ENCODE measurements at places on chromosomes 16 and 17. TPM values are rescaled to one million over a fixed set of nuclear protein-coding genes. Genes with fewer than 3 reads are reported as not detected.

NT5M gene
- 3.9 TPM for total RNA-seq

SOST gene
- not detected for total RNA-seq

FNDC8 gene
- not detected for total RNA-seq

DNA sequence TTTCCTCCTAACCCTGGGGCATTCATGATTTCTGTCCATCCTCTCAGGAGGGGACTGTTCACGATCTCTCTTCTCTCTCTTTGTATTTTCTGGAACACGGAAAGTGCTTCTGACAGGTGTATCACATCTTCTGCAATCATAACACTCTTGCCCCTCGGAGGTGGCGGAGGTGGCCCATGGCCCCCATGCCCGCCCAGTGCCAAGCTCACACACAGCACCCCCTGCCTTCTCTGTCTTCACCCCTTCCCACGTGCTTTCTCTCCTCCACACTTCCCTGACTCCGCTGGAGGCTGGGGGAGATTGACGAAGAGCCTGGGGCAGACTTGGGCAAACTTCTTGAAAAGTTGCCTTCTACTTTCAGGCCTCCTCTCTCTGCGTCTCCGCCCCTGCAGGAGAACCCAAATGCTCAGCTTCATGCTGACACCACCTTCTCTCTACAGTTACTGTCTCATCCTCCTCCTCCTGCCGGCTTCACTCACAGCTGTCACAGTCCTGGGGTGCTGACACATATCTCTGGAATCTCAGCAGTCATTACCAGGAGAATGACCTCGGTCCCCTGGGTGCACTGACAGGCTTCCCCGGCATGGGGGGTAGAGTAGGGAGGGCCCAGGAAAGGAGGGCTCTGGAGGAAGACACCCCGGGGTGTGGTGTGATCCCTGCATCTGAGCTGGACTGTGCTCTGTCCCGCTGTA, 127.1 kb downstream of the ENGASE start:
- DNase-seq: no peak

GRCh38 chr17:61928101-61928436, 287 bp upstream of the INTS2 start:
- DNase-seq: no peak

DNA sequence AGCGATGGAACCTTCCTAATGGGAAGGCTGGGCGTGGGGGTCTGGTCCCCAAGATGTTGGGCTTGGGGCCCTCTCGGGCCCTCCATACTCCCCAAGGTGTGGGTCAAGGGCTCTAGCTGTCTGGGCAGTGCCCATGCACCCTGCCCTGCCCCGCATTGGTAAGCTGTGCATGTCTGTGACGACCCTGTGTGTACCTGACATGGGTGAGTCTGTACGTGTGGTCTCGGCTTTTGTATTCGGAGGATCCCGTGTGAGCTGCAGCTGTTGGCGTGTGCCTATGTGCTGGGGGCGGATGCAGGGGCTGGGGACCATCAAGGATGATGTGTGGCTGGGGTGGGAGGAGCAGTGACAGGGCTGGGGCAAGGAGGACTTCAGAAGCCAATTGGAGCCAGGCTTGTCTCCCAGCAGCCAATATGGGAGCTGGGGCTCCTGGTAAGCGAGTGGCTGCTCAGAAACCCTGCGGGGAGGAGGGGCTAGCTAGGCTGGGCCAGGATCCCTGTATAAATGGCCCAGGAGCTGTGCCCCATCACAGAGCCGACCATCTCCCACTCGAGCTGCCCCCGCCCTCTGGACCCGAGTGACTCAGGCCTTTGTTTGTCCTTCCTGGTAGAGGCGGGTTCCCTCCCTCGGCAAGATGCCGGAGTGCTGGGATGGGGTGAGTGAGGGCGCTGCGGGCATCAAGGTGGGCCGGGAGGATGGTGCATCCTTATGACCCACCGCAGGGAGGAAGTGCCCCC, at the start of gene NDRG4:
Gene NDRG4 (plus strand): TSS at position 529 of the 737 bp plus-strand sequence. CDS start 106 bp downstream, at position 635.
- peak; percentile 73 for DNase-seq

DNA sequence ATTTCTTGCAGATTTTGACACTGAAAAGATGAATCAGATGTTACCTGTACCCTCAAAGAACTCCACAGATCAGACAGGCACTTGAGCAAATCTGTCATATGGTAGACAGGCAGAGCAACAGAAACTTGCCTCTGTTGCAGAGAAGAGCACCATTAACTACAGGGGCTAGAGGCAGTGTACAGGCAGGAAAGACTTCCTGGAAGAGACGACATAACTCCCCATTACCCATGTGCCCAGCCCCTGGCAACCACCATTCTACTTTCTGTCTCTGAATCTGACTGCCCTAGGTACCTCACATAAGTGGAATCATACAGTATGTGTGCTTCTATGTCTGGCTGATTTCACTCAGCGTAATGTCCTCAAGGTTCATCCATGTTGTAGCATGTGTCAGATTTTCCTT, 15.5 kb downstream of the GFOD2 start:
- no peak for DNase-seq

DNA sequence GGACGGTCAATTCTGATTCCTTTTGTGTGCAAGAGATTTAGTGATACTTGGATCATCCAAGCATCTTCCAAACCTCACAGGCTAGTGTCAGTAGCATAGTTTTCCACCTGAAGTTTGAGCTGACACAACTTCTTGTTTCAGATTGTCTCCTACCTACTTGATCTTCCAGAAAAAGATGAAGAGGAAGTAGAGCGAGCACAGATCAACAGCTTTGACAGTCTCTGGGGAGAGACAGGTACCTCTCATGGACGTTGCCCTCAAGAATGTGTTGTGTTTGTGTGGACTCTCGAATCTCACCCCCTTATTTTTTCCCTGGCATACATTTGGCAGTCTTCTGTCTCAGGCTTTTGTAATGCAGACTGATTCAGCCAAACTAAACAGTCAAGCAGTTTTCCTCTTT, 47.4 kb downstream of the CYB561 start:
- DNase-seq: no peak

DNA sequence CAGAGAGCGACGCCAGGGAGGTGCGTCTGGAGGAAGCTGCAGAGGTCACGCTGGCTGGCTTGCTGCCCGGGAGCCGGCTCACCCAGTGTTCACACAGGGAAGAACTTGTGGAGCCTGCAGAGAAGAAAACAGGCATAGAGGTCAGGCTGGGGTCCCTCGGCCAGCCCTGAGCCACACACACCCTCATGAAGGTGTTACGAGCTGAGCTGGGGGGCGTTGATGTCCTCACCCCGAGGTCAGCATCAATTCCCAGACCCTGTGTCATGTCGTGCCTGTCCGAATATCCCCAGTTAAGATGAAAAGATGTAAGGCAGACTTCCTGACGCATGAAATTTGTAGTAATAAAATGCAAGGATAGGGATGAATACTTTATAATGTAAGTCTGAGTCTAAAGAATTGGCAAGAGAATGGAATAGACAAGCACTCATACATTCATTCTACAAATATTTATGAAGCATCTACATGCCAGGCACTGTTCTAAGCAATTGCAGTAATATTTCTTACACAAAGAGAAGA, 77.1 kb downstream of the USP31 start:
- peak; percentile 85 for DNase-seq

DNA sequence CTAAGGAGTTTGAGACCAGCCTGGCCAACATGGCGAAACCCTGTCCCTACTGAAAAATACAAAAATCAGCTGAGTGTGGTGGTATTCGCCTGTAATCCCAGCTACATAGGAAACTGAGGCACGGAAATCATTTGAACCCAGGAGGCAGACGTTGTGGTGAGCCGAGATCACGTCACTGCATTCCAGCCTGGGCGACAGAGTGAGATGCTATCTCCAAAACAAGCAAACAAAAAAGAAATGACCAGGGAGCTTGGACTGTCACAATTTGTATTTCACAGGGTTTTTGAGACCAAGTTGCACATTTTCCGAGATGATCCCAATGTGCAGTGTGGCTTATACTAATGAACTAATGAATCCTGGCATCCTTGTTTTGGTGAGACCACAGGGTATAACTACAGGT, 156.5 kb downstream of the SLC39A11 start:
- DNase-seq: no peak

- no peak for DNase-seq
Measured at GRCh38 chr17:32569171-32570080, 82.6 kb downstream of the CDK5R1 start.

DNA sequence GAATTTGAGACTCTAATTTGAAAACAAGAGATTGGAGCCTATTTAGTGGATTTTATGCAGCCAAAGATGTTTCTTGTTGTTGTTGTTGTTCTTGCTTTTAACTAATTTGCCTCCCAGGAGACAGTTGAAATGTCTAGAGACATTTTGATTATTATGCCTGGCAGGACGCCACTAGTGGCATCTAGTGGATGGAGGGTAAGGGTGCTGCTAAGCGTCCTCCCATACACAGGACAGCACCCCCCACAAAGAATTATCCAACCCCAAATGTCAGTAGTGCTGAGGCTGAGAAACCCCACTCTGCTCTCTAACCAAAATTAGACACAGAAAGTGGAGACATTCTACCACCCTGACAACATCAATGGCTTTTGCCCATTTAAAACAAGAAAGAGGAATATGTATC, 15.4 kb upstream of the HSBP1 start:
- DNase-seq: no peak

GRCh38 chr17:55760643-55761355, 9.9 kb downstream of the PCTP start:
- DNase-seq: no peak

DNA sequence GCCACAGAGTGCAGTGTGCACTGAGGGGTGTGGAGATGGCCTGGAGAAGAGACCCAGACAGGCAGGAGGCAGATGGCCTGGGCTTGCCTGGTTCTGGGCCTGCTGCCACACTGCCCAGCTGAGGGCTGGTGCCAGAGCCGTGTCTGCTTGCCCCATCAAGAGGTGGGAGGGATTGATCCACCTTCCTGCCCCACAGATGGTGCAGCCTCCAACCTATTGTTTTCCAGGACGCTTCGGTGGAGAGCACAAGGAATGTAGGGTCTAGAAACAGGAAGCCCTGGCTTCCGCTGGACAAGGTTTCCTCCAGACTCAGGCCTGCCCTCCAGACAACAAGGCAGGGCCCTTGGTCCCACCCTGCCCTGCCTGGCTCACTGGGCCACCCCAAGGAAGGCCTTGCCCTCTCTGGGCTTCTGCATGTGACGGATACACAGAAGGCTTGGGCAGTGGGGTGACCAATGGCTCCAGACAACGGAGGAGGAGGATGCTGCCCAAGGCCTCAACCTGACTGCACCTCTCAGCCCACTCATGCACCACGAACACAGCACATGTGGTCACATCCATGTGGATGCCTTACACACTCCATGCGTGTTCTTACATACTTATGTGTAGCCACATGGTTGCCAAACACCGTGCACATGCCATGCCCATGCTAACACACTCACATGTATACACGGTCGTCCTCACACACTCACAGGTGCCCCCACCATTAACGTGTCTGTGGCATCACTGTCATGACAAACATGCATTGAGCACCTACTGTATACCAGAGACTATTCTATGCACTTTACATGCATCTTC, 6.5 kb upstream of the CDH5 start:
- no peak for DNase-seq

DNA sequence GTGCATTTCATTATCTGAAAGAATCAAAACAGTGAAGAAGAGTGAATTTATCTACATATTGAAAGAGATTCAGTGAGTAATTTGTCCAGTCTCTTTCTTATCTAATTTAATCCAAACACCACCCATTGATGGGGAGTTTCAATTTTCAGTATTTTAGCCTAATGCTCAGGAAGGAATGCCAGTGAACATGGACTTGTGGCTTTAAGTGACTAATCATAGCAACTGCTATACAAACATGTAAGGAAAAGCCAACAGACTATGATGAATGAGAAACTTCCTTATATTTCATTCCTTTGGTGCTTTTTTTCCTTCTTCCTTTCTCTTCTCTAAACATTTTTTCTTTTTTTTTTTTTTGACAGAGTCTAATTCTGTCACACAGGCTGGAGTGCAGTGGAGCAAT, 885.8 kb downstream of the KCNJ2 start:
- no peak for DNase-seq

DNA sequence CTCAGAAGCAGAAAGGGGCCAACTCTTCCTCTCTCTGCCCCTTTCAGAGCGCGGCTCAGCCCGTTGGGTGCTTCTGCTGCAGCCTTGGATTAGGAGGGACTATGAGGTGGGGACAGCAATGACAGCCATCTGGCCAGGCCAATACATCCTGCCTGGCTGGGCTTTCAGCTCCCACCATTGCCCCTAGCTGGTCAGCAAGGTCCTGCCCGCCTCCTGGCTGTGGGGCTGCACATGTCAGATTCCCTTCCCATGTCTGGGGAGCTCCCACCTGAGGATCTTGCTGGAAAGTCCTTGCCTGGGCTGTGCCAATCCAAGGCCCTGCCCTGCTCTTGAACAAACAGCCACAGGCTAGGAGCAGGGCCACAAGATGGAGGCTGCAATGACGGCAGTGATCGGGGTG, 8.3 kb downstream of the TRIM65 start:
- DNase-seq: no peak

- DNase-seq: no peak
Measured at GRCh38 chr16:11967195-11967911, 2.3 kb downstream of the TNFRSF17 start.

DNA sequence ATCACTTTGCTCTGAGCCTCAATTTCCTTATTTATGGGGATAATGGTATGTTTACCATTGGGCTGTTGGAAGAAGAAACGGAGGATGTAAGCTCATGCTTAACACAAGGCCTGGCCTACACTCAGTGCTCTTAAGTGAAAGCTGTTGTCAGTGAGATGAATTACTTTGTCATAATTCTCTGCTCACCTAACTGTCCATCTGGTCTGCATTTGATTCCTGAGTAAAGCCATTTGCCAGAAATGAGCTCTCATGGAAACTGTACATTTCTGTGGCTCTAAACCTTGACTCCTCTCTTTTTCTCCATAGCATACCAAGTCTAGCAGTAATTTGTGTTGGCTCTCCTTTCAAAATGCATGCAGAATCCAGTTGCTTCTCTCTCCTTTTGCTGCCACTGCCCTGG, 445.7 kb downstream of the UTP18 start:
- no peak for DNase-seq

Data from sciatic nerve (tissue), 2 donors.